Esophagus muscularis mucosa (tissue), 4 donors: ENCODE measurements at places on chromosomes 7 and 10. TPM values are rescaled to one million over a fixed set of nuclear protein-coding genes. Genes with fewer than 3 reads are reported as not detected.

DNA sequence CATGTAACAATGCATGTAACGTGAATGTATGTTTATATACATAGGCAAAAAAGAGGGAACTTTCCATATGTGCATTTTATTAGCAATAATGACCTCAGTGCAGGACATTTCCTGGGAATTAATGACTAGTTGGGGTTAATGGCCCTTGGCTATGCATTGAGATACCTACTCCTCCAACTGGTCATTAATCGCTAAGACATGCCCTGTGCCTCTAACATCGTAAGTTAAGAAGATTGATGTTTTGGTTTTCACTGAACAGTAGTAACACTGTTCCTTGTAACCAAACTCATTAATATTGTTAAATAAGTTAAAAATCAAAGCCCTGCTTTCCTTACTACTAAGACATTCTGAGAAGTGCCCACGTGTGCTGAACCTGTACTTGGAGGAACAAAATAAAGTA is 61.7 kb downstream of the SEMA3D start:
- no peak for DNase-seq

GRCh38 chr10:8054494-8055407 is at the start of gene GATA3:
TSS of gene GATA3 (plus strand) at chr10:8054688. CDS start at chr10:8055656, 968 bp downstream.
- DNase-seq: no peak

- no peak for DNase-seq
These were observed 251.0 kb downstream of the DYNC1I1 start for GRCh38 chr7:96023387-96023786.

DNA sequence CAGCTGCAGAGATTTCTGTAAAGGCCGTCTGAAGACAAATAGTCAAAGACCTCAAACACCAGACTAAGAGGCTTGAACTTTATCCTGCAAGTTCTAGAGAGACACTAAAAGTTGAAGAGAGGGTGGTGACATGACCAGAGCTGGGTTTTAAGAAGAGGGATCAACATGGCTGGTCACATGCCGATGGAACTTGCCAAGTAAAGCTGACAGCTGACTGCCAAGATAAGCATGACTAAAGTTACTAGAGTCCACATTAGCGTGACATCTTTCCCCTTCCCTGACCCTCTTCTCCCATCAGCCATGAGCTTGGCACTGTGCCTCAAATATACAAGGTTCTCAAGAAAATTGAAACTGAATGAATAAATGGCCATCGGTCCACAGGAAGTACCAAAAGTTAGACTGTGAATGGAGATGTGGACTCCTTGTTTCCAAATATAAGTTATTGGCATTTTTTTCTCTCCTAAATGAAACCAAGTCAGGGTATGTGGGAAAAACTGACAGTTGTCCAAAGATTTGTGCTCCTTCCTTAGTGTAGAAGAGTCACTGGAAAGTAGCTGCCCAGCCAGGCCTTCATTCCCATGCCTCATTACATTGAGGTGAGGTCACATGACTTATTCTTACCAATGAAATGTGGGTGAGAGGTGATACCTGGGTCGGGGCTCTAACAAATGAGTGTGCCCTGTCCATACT is 24.5 kb downstream of the XPNPEP1 start:
- DNase-seq: no peak

DNA sequence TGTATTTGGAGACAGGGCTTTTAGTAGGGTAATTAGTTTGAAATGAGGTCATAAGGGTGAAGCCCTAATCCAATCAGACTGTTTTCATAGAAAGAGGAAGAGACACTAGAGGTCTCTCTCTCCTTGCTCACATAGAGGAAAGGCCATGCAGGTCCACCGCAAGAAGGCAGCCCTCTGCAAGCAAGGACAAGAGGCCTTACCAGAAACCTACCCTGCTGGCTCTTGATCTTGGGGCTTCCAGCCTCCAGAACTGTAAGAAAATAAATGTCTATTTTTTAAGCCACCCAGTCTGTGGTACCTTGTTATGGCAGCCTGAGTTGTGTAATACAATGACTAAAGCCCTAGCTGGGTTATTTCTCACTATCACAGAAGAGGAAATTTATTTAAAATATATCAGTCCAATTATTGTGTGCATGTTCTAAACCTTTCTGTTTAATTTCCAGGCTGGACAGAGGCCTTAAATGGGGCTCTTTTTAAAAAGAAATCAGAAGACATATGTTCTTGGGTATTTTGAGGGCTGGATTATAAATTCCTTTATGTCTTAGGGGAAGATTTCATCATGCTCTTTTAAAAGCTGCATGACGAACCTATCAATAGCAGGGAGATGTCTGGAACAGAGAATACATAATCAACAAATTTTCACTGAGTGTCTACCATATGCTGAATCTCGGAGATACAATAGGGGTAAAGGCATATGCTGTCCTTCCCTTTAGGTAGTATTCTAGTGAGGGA is 12.9 kb upstream of the TMEM26 start:
- DNase-seq: no peak

DNA sequence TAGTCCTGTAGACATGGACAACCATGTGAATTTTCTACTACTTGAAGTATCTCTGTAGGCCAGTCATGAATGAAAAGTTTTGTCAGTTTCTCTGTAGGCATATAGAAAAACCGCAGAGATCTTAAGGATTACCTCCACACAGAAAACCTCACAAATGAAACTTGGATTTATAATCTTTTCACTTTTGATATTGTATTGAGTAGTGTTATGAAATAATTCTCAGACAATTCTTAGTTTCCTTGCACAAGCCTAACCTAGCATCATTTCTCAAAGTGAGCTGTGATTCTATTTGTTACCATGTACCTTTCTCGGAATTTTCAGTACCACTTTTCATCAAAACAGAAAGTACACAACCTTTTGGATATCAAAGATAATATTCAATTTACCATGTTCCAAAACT is 51.4 kb upstream of the OIT3 start:
- no peak for DNase-seq

DNA sequence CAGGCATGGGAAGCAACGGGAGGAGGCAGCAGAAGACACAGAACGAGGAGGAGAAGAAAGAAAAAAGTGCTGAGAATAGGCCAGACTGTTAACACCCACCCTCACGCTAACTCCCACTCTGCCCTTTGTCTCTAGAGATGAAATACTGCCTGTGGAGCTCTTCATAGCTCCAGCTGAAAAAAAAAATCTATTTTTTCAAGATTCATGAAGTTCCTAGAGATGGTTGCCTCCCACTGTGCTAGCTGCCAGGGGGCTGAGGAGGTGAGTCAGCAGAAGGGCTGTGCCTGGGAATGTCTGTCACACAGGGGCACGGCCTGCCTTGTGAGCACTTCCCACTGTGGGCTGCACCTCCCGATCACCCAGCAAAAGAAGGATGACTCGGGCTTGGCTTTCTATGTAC is 144.5 kb downstream of the RNF216 start:
- no peak for DNase-seq

GRCh38 chr10:59803714-59804113 is 50.5 kb upstream of the MRLN start:
- no peak for DNase-seq

- DNase-seq: no peak
These were observed 82.0 kb downstream of the VWC2 start for GRCh38 chr7:49855281-49855980.

GRCh38 chr7:136333636-136334035 is 356.5 kb upstream of the MTPN start:
- DNase-seq: no peak

The GIMAP6 gene
- 45.9 TPM for total RNA-seq

The HOXA9 gene
- total RNA-seq: 0.50 TPM

The EGFR gene
- total RNA-seq: 125 TPM

The TIMM23B gene
- total RNA-seq: 22.7 TPM

The LYZL1 gene
- total RNA-seq: not detected
